ENCODE measurements at places on chromosomes 13 and 19.

DNA sequence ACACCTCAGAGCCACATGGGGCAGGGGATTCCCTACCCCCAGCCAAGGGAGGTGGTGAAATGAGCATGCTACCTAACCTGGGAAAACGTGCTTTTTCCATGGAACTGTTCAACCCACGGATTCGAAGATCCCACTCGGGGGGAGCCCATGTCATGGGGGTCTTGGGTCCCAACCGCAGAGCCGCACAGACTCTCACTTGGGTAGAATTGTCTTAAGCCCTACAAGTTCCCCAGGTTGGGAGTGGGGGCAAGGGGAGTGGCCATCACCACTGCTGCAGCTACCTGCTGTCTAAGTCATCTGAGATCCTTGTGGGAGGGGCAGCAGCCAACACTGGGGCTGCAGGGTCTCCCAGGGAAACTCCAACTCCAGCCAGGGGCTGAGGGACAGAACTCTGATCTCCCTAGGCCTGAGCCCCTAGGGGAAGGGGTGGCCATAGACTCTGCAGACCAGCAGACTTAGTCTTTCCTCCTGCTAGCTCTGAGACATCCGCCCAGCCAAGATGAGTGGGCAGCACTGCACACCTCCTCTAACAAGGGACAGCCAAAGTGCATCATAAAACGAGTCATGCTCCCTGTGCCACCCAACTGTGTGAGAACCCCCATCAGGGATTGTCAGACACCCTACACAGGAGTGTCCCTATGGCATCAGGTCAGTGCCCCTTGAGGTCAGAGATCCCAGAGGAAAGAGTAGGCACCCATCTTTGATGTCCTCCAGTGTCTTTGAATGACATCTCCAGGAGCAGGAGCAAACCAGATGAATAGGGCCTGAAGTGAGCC, 610.4 kb upstream of the SLITRK6 start:
- DNase-seq: no peak

DNA sequence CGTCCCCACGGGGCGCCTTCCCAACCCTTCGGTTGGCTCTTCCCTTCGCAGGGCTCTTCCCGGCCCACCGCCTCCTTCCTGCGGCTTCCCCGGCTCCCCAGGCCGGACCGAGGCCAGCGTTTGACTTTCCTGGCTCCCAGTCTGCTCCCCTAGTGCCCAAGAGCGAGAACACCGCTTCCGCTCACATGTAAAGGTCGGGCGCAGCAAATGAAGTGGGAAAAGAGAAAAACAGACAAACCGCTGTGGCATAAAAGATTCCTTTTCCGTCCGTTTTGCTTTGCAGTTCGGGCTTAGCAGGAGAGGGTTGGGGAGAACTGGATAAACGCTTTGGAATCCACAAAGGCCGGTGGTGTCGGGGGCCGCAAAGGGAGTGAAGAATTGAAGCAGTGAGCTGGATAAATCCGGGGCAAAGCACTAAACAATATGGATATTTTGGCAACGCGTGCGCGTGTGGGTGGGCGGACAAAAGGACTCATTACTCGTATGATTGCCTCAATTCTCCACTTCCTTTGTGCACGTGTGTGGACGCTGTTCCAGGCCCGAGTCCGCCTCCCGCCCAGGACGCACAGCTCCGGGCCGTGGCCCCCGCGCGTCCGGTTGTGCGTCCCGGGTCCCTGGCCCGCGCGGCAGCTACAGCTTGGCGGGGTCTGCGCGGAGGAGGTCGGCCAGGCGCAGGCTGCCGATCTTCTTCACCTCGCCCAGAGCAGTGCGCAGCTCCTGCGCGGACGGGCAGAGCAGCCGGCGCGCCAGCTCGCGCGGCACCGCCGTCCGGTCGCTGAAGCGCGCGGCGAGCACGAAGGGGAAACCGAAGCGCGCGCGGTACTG, 8.6 kb upstream of the CDX2 start:
- no peak for DNase-seq

GRCh38 chr13:24606486-24607170, 73.6 kb upstream of the ATP12A start:
- no peak for DNase-seq

DNA sequence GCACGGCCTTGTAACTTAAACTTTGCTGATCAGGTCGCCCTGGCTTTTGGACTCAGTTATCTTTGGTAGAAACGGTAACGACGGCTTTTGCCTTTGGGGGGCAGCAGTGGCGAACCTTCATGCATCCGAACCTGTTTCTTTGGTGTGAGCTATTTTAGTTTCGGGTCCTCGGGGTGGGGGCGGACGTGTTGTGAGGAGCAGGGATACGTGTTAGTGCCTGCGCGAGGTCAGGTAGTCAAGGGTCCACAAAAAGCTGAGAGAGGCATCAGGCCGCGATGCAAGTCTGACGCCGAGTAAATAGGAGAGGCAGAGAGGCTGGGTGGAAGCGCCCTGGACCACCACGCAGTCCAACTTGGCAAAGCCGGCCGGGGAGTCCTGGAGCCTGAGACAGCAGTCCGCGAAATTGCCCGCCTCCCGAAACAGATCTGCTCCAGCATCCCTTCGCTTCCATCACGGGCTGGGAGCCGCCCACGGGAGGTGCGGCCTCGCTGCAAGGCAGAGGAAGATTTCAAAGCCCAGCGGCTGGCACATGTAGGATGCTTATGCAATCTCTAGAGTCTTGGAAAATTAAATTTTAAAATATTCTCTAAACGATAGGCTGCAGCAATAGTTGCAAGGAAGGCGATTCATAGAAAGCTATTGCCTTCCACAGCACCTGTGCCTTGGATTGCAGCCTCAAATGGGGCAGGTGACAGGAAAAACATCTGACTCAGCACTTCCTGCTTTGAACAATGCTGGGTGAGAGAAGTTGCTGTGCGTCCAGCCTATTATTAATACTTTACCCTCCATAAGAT, 4.6 kb upstream of the TPP2 start:
- DNase-seq: peak; percentile 85

GRCh38 chr13:52848455-52849195, at the start of gene PCDH8:
PCDH8 (minus strand) TSS chr13:52848640; CDS start chr13:52848436, 204 bp downstream.
- no peak for DNase-seq

DNA sequence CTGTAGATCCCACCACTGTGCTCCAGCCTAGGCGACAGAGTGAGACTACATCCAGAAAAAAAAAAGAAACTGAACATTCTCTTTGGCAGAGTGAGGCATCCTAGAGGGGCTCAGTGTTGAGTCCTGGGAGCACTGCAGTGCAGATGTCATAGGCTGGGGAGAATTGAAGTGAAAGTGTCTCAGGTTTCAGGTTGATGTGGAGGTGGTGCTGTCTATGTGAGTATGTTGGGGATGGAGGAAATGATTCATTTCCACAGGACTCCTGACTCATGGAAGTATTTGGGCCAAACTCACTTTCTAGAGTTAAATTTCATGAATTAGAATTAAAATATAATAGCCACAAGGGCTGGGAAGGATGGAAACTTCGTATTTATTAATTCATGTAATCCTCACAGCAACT, 134.4 kb upstream of the TSC22D1 start:
- DNase-seq: no peak

GRCh38 chr19:45556835-45557234, 27.8 kb downstream of the OPA3 start:
- no peak for DNase-seq

DNA sequence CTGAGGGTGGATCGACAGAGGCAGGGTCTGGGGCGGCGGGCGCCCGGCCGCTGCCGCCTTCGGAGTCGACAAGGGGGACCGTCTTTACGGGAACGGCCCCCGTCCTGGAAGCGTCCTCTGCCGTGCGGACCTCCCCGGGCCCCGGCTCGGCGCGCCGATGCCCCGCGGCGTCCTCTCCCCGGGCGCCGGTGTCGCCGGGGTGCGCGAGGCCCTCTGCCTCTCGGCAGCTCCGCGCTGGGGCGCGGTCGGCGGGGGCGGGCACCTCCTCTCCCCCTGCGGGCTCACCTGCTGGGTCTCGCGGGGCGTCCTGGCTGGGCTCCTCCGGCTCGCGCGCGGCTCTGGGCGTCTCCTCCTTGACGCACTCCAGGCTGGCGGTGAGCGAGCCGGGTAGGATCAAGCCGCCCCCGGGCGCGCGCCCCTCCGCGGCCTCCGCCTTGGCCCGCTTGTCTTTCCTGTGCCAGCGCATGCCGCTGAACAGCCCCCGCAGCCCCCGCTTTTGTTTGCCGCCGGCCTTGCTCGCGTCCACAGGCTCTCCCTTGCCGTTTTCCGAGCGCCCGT, 1.5 kb downstream of the AMER2 start:
- no peak for DNase-seq

GRCh38 chr13:24106429-24106828, 54.1 kb upstream of the SPATA13 start:
- DNase-seq: no peak

DNA sequence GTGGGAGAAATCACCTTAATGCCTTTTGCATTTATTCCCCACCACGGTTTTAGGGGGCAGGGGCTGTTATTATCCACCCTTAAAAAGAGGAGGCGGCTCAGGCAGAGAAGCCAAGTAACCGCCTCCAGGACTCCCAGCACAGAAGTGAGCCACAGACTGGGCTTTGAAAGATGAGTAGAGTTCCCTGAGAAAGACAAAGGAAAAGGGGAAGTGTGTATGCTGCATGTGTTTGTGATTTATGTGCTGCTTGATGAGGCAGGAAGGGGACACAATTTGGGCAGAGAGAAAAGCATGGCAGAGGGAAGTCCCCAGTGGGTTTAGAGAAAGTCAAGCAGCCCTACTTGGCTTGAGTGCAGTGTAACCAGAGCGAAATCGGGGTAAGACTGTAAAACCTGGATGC, 85.0 kb downstream of the DOCK9 start:
- DNase-seq: peak; percentile 35

- peak; percentile 72 for DNase-seq
Observed at GRCh38 chr19:34254046-34254697, at the start of gene GARRE1. GARRE1 (plus strand) TSS chr19:34254554; CDS start chr19:34300474, 45,920 bp downstream.

DNA sequence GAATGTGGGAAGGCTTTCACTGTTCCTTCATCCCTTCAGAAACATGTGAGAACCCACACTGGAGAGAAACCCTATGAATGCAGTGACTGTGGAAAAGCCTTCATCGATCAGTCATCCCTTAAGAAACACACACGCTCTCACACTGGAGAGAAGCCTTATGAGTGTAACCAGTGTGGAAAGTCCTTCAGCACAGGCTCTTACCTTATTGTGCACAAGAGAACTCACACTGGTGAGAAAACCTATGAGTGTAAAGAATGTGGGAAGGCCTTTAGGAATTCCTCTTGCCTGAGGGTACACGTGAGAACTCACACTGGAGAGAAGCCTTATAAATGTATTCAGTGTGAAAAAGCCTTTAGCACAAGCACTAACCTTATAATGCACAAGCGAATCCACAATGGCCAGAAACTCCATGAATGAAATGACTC, 18.6 kb downstream of the ZNF177 start:
- peak; percentile 16 for DNase-seq

DNA sequence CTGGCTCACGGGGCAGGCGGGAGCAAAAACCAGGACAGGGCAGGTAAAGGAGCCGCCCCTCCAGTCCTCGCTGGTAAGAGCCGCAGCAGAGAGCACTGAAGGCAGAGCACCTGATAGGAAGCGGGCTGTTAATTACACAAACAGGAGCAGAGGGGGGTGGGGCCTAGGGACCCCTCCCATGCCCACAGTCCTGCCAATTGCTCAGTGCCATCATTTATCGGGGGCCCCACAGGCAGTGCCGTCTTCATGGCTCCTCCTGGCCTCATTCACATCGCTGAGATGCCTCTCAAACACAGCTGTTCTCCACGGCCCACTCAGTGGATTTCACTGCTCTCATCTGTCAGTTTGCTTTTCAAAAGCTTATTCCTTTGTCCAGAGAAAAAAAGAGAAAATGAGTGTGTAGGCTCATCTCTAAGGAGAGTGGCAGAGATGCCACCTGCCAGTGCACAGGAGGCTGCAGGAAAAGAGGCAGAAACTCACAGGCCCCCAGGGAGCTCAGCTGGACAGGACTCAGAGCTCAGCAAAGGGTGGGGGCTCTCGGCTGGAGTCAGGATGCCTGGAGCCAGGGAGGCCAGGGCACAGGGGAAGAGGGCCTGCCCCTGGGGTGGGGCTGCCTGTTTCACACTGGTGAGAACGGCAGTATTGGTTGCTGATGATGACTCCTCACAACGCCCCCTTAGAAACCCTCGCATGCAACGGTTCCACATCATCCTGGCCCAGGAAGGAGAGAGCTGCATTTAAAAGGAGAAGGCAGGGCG, 174.6 kb downstream of the COL4A1 start:
- peak; percentile 71 for DNase-seq

GRCh38 chr19:9914001-9914314, 22.4 kb downstream of the OLFM2 start:
- DNase-seq: no peak

GRCh38 chr13:98710521-98710920, 42.0 kb downstream of the SLC15A1 start:
- DNase-seq: no peak

DNA sequence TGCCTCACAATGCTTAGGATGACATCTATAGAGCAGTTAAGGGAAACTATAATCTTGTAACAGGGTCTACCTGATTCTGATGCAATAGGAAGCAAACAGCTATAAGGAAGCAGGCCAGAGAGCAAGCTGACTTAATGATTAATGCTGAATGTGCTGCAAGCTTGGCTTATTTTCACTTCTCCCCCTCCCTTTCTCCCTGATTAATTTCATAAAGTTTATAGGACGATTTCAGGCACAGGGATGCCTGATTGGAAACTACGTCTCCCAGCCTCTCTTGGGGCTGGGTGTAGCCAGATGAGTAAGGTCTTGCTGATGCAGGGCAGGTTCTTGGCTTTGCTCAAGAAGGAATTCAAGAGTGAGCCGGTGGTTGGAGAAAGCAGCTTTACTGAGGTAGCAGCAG, 82.8 kb upstream of the MRI1 start:
- DNase-seq: no peak

GRCh38 chr13:28137596-28137995, 749 bp upstream of the PAN3 start:
- DNase-seq: no peak

DNA sequence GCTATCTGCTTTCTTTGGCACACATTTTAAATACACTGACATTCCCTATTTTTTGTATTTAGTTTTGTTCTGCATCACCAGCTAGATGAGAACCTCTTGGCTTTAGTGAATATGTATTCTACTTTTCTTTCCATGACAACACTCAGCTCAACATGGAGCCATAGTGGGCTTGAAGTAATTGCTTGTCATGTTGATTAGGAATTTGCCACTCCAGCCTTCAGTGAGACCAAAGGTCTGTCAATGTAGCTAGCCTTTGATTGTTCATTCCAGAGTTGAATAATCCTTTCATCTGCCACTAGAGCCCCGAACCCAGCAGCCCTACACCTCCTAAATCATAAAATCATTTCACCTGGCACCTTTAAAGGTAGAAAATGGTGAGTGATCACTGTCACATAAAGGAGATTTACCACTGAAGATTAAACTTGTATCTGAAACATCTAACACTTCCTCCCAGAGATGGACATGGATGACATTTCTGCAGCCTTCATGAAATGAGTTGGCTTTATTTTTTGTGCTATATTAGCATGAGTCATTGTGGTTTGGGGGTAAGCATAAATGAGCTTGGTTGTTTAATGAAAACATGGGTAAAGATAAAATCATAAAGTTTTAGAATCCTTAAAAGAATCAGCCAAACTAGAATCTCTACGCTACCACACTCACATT, 29.2 kb upstream of the GARRE1 start:
- peak; percentile 11 for DNase-seq

GRCh38 chr19:19120308-19121231, 17.7 kb downstream of the TMEM161A start:
- peak; percentile 71 for DNase-seq

GRCh38 chr13:112722433-112723263, 32.8 kb downstream of the ATP11A start:
- no peak for DNase-seq
